ENCODE measurements at places on chromosomes 2 and 18.

DNA sequence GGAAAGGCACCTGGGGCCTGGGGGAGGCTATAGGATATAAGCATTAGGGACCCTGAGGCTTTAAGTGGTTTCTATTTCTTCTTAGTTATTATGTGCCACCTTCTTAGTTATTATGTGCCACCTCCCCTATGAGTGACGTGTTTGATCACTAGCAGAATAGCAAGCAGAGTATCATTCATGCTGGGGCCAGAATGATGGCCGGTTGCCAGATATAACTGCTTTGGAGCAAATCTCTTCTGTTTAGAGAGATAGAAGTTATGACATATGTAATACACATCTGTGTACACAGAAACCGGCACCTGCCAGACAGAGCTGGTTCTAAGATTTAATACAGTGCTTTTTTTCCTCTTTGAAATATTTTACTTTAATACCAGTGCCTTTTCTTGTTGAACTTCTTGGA lies 29.4 kb downstream of the LIPG start:
- DNase-seq = no peak

- no peak for DNase-seq
Measured at GRCh38 chr2:232573771-232574435, 23.4 kb downstream of the EIF4E2 start.

DNA sequence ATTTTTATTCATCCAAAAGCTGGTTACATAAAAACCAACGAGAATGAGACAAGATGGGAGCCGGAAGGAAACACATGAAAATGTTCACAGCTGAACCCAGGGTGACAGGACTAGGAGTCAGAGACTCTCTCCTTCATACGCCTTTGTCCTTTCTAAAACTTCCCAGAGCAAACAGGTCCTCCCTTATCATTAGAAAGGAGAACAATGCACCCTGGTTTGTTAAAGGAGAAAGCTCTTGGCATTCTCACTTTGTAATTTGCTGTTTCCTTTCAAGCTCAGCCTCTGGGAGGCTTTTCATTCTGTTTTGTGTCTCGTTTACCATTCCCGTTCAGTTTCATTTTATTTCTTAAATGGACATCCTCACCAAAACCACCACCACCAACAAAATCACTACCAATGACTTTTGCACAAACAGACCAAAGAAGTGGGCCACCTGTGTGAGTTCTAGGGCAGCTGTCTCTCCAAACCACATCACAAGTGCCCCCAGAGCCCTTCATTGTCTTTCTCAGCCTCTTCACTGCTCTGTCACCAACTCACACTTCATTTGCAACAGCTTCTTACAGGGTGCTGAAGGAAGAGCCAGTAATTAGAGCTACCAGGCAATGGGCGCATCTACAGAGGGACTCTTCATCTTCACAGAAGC lies 105.3 kb downstream of the HDAC4 start:
- DNase-seq = no peak

DNA sequence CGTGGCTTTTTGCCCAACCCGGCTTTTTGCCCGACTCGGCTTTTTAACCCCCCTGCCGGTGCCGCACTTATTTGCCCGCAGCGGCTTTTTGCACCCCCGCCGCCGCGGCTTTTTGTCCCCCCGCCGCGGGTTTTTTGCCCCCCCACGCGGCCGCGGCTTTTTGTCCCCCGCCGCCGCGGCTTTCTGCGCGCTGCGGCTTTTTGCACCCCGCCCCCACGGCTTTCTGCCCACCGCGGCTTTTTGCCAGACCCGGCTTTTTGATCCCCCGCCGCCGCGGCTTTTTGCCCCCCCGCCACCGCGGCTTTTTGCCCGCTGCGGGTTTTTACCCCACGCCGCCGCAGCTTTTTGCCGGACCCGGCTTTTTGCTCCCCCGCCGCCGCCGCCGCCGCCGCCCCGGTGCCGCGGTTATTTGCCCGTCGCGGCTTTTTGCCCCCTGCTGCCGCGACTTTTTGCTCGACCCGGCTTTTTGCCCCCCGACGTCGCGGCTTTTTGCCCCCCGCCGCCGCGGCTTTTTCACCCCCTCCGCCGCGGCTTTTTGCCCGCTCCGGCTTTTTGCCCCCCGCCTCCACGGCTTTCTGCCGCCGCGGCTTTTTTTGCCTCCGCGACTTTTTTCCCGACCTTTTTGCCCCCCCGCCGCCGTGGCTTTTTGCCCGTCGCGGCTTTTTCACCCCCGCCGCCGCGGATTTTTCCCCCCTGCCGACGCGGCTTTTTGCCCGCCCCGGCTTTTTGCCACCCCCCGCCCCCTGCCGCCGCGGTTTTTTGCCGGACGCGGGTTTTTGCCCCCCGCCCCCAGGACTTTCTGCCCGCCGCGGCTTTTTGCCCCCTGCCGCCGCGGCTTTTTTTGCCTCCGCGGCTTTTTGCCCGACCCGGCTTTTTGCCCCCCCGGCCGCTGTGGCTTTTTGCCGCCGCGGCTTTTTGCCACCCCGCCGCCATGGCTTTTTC lies 2786.5 kb downstream of the RPIA start:
- no peak for DNase-seq

- DNase-seq = no peak
Measured at GRCh38 chr18:45106331-45106774, 425.7 kb downstream of the SETBP1 start.

DNA sequence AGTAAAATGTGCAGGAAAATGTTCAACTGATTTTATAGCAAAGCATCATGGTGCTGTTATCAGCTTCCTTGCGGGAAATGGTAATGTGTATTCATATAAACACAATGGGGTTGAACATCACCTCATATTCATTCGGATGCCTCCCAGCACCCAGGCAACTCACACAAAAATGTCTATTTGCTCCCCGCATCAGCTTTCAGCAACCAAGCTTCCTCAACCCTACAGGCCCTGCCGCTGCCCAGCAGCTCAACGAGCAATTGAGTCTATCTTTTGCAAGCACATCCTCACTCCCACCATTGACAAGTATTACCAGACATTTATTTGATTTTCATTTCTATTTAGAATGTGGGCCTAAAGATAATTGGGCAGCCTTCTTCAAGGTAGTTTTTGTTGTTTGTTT lies 2161.4 kb upstream of the PIK3C3 start:
- no peak for DNase-seq

GRCh38 chr18:26185267-26185666 lies 41.0 kb upstream of the TAF4B start:
- DNase-seq = no peak

GRCh38 chr2:118807668-118808428 lies 39.6 kb downstream of the EN1 start:
- DNase-seq = no peak

DNA sequence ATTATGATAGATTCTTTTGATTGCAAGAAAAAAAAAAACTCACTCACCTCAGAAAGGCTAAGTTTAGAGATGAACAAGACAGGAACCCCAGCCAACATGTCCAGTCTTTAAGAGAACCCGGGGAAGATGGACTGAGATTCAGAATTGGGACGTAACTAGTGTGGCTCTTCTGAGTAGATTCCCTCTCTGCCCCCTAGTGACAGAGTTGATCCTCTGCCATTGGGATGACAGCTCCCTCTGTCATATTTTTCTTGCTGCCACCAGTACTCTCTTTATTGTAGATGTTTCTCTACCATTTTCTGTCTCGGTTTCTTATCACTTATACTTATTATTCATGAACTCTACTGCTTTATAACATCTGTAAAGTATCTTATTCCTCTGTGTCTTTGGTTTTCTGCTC lies 77.7 kb downstream of the GULP1 start:
- no peak for DNase-seq

DNA sequence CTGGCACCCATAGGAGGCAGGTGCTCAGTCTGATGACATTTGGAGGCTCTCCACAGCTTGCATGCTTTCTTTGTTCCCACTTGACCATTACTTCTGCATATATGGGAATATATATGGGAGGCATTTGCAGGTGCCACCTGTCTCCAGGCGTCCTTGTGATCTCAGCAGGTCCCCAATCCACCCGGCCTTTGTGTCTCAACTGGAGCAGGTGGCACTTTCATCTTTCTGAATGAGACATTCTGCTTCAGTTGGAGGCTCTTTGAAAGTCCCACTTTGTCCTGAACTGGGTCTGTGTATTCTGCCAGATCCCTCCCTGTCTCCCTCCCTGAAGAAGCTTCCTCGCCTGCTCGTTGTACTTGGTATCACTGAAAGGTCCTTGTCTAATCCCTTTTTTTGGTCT lies 318.1 kb upstream of the EPAS1 start:
- DNase-seq = no peak

DNA sequence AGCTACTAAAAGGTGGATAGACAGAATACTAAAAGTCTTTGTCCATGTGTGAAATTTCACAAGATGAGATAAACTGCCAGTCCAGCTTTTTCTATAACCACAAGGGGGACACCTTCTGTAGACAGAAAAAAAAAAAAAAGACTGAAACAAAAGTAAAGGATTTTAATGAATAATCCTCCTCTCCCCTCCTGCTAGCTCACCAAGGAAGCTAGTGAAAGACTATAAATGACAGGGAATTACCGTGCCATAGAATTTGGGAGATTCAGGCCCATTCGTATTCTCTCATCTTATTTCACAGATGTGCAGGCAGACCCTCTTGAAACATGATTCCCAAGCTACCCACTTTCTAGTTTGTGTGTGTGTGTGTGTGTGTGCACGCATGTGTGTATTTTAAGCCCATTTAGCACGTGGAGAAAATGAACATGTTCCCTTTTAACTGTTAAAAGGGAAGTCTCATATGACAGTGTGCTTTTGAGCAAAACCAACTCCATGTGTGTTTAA lies 36.3 kb upstream of the SLC8A1 start:
- DNase-seq = peak; percentile 18

- DNase-seq = no peak
Measured at GRCh38 chr2:234858145-234858544, 93.7 kb upstream of the SH3BP4 start.

- DNase-seq = no peak
Measured at GRCh38 chr2:50102383-50102782, 929.5 kb downstream of the NRXN1 start.

- DNase-seq = no peak
Measured at GRCh38 chr2:154490530-154490929, 208.0 kb upstream of the KCNJ3 start.

DNA sequence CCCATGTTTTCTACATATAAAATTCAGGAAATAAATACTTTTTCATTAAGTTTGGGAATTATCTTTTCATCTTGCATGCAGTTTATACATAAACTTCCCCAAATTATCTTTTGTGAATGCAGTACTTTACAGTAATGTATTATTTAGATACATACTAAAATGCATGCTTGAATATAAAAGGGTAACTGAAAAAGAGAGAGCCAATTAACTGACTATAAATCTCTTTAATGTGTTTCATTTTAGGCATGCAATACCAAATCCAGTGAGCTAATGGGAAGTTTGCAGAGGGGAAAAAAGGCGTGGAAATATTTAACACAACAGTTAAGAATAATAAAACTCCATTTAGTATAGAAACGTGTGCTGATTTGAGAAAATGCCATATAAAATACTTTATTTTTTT lies 39.2 kb downstream of the COL4A4 start:
- no peak for DNase-seq

DNA sequence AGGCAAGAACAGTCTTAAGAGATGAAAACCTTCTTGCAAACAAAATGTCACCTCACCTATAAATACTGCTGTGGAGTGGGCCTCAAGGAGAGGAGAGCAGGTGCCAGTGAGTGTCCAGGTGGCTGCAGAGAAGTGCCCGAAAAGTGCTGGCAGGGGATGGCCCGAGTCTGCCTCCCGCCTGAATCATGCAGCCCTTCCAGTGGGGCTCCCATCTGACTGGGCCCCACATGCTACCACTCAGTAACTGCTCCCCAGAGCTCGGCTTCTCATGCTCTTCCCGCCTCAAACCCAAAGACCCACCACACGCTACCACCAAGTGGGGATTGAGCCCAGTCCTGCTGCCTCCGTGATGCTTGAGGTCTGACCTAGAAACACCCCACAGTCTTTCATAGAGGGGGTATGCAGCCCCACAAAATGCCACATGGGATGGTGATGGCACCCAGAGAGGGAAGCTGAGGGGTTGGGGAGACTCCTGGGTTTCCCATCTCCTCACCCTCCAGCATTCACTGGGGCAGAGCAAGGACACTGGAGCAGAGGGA lies 7.4 kb downstream of the HS6ST1 start:
- no peak for DNase-seq

- DNase-seq = no peak
Measured at GRCh38 chr2:30684996-30685395, 122.2 kb downstream of the CAPN13 start.

DNA sequence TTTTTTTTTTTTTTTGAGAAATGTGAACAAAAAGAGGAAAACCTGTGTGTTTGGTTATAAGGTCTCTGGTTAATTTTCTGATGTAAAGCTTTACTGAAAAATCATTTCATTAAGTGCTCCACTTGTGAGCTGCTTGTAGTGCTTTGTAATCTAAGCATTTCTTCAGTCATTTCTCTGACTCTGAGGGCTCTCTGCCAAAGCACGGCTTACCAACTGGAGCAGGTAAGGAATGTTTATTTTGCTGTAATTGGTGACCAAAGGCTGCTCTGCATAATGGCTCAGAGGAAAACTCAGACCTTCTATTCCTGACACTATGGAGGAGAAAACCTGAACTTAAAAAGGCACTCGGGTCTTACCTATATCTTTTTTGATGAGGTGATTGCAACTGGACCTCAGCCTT lies 848.8 kb downstream of the MBD2 start:
- no peak for DNase-seq

DNA sequence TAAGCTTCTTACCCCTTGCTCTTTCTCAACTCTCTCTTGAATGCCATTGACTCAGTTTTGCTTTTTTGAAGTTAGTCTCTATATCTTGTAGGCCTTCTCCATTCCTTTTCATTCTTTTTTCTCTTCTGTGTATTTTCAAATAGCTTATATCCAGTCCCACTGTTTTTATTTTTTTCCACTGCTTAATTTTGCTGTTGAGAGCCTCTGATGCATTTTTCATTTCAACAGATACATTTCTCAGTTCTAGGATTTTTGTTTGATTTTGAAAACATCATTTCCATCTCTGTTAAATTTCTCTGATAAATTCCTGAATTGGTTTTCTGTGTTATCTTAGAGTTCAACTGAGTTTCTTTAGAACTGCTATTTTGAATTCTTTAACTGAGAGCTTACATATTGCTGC lies 45.9 kb downstream of the MIB1 start:
- DNase-seq = no peak

GRCh38 chr2:113304702-113305101 lies 26.0 kb upstream of the PAX8 start:
- DNase-seq = no peak

DNA sequence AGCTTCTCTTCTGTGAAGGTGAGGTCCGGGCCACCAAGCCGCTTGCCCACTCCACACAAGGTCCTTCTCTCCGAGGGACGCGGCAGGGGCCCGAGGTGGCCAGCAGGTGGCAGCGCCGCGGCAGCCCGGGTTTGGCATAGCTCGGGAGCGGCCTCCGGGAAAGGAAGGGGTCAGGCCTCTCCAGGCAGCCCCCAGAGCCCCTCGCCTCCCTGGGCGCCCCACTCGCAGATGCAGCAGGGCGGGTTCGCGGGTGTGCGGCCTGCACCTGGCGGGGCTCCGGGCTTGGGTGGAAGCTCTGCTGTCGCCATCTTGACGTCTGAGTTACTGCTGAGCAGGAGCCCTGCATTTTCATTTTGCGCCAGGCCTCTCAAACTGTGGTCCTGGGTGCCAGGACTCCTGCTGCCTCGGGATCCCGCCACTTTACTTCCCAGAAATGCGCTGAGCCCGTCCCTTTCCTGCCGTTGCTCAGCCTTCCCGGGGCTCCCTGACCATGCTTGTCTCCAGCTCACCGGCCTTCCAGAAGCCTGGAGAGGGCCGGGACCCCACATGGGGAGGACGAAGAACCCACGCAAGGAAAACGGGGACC lies 18.6 kb upstream of the NCL start:
- no peak for DNase-seq

GRCh38 chr18:55139836-55140235 lies 180.6 kb upstream of the CCDC68 start:
- no peak for DNase-seq
